Purkinje cell (primary cell): ENCODE measurements at places on chromosomes 16 and 17. TPM values are rescaled to one million over a fixed set of nuclear protein-coding genes. Genes with fewer than 3 reads are reported as not detected.

Gene HS3ST2
- 7.6 TPM in 1 of 2 replicates, not detected in the other for polyA plus RNA-seq

Gene MEFV
- polyA plus RNA-seq = not detected in 2 replicates

Gene ZPBP2
- not detected in 2 replicates for polyA plus RNA-seq

Gene RNF227
- 0.75 and 0.94 TPM in 2 replicates for polyA plus RNA-seq

Gene KRT27
- not detected in 2 replicates for polyA plus RNA-seq

Gene CBFA2T3
- 0.07 and 1.1 TPM in 2 replicates for polyA plus RNA-seq

Gene MYH11
- polyA plus RNA-seq = not detected in 2 replicates

Gene FDXR
- 0.25 TPM in 1 of 2 replicates, not detected in the other for polyA plus RNA-seq

Gene KRTAP1-5
- polyA plus RNA-seq = not detected in 2 replicates

Gene SERPINF2
- polyA plus RNA-seq = not detected in 2 replicates

Gene ADAD2
- polyA plus RNA-seq = not detected in 2 replicates
